Vein endothelial cell (primary cell): ENCODE measurements at places on chromosomes 12 and 14. TPM values are rescaled to one million over a fixed set of nuclear protein-coding genes. Genes with fewer than 3 reads are reported as not detected.

Gene PTHLH
- 0.33 and 0.86 TPM in 2 replicates for total RNA-seq

Gene FAM186B
- 0.48 and 0.65 TPM in 2 replicates for total RNA-seq

Gene IL22
- not detected in 2 replicates for total RNA-seq

Gene NYNRIN
- total RNA-seq, result 14.6 and 28.7 TPM in 2 replicates

Gene GDF3
- total RNA-seq, result 0.96 and 1.6 TPM in 2 replicates

Gene TAS2R43
- 1.3 and 1.6 TPM in 2 replicates for total RNA-seq

Gene EGLN3
- 1.3 and 5.2 TPM in 2 replicates for total RNA-seq

Gene RGS6
- total RNA-seq, result not detected in 2 replicates

Gene AEBP2
- 23.2 and 26.0 TPM in 2 replicates for total RNA-seq

Gene KCNH3
- total RNA-seq, result under 0.01 TPM in 1 of 2 replicates, not detected in the other

Gene LMNTD1
- total RNA-seq, result 0.29 TPM in 1 of 2 replicates, not detected in the other

Gene TMPRSS12
- not detected in 2 replicates for total RNA-seq

Gene AHNAK2
- 55.2 and 76.0 TPM in 2 replicates for total RNA-seq

Gene TSPAN11
- total RNA-seq, result 7.2 and 16.5 TPM in 2 replicates

Gene PLEKHD1
- total RNA-seq, result not detected in 2 replicates

Gene IFNG-AS1
- not detected in 2 replicates for total RNA-seq

Gene POTEG
- total RNA-seq, result not detected in 2 replicates

Gene AQP6
- not detected in 2 replicates for total RNA-seq

Gene MNAT1
- total RNA-seq, result 58.8 and 77.4 TPM in 2 replicates

Gene GNG2
- total RNA-seq, result 8.2 and 18.2 TPM in 2 replicates

Gene KRT77
- not detected in 2 replicates for total RNA-seq

Gene ANO6
- 104 and 130 TPM in 2 replicates for total RNA-seq

Gene APEX1
- 60.2 and 74.5 TPM in 2 replicates for total RNA-seq

Gene PMCH
- total RNA-seq, result 0.65 and 0.76 TPM in 2 replicates

Gene CPSF6
- 33.0 and 35.2 TPM in 2 replicates for total RNA-seq

Gene VIPAS39
- 40.8 and 42.8 TPM in 2 replicates for total RNA-seq

Gene SLC24A4
- 0.10 TPM in 1 of 2 replicates, not detected in the other for total RNA-seq

Gene CDKN3
- total RNA-seq, result 22.5 and 40.1 TPM in 2 replicates

Gene SLC6A13
- 0.10 TPM in 1 of 2 replicates, not detected in the other for total RNA-seq

Gene DIO2
- total RNA-seq, result not detected in 2 replicates

Gene E2F7
- total RNA-seq, result 19.3 and 35.9 TPM in 2 replicates

Gene NELL2
- not detected in 2 replicates for total RNA-seq

Gene CEBPE
- not detected in 2 replicates for total RNA-seq

Gene AGAP2
- 0.29 and 0.33 TPM in 2 replicates for total RNA-seq

Gene VWF
- 1,356 and 2,070 TPM in 2 replicates for total RNA-seq

Gene NGB
- not detected in 2 replicates for total RNA-seq

Gene PRB2
- total RNA-seq, result not detected in 2 replicates

Gene PTPRR
- total RNA-seq, result 0.38 and 0.65 TPM in 2 replicates

Gene DENND5B
- total RNA-seq, result 16.5 and 20.6 TPM in 2 replicates

Gene TTC6
- total RNA-seq, result 0.19 and 0.33 TPM in 2 replicates
